ENCODE measurements at places on chromosomes 7 and 10.

- DNase-seq = peak; percentile 25
Measured at GRCh38 chr7:12685550-12685949, 1.9 kb upstream of the ARL4A start.

- no peak for DNase-seq
Measured at GRCh38 chr10:86387178-86387794, 20.7 kb upstream of the GRID1 start.

DNA sequence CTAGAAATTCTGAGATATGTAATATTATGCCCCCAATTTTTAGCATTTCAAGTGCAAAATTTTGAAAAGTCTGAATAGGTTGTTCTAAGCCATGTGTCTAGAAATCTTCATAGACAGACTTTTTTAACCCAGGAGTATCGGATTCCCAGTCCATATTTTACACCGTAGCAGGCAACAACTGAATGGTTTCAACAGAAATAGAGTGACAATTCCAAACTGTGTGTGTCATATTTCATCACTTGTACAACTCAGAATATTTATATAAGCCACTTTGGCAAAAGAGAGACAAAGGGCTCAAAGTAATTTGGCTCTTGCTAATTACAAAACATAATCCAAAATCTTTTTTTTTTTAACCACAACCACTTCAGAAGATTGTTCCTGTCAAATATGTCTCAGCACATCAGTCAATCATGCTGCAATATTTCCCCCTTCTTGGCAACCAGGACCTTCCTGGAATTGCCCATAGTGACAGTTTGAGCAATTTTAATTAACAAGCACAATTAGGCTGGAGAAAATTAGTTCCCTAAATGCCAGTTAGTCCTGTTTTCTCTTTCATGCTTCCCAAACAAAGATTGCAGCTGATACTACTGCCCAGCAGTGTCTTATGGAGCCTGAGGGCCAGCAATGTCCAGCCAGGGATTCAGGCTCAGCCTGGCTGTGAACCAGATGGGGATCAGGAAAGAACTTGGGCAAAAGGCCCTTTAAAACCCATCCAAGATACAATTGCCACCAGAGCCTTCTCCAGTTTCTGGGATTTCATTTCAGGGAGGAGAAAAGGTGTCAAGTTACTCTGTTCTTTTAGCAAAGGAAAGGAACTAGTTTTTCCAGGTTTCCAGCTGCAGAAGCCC, 533.3 kb upstream of the GHITM start:
- DNase-seq = no peak

DNA sequence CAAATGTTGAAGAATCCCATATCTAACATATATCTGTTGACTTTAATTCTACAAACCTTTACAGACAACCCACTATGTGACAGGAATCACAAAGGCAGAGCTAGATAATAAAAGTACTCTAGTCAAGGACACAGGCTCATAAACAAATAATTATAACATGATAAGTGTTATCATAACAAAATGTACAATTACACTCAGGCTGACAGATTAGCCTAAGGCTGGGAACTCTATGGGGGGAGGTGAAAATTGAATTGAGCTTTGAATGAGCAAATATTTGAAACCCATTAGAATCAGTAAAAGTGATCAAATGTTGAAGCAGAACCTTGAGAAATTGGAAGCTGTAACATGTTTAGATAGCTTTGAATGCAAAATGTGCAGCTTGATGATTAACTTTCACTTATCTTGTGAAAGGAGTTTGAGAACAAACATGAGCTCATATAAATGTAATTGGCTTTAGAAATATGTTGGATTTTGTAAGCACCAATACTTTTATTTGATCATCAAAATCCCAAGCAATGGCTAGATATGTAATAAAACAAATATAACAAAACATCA, 970.2 kb downstream of the SORCS3 start:
- no peak for DNase-seq

- DNase-seq = no peak
Measured at GRCh38 chr10:106076496-106076895, 1088.0 kb downstream of the SORCS1 start.

GRCh38 chr10:78905015-78905956, 163.5 kb upstream of the ZMIZ1 start:
- DNase-seq = no peak

GRCh38 chr10:52066383-52066782, 247.7 kb upstream of the DKK1 start:
- DNase-seq = no peak

DNA sequence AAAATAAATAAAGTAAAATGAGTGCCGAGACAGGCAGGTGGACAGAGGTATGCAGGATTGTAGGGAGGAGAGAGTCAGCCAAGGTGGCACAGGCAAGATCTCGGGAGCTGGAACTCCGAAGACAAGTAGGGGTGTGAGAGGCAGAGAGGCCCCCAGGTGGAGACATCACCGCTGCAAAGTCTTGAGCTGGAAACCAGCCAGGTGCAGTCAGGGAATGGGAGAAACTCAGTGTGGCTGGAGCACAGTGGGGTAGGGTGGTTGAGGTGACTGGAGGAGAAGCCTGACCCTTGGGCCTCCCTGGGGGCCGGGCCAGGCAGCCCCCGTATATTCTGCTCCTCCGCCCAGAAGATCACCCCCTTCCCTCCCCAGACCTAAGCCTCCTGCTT, 4.2 kb downstream of the EPHB4 start:
- DNase-seq = no peak

DNA sequence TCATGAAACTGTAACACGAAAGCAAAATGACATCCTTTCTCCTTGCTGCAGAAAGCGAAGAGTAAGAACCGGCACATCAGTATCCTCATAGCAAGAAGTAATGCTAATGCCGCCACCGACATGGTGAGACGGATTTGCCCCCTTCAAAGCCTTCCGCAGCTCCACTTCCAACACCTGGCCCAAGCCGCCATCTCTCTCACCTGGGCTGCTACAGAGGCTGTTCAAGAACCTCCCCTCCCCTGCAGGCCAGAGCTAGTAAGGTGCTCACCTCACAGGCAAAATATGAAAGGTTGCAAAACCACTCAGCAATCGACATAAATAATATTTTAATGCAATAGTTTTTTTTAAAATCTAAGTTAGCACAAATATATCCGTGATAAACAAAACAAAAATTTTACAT, 123.9 kb upstream of the FRMD4A start:
- DNase-seq = no peak

DNA sequence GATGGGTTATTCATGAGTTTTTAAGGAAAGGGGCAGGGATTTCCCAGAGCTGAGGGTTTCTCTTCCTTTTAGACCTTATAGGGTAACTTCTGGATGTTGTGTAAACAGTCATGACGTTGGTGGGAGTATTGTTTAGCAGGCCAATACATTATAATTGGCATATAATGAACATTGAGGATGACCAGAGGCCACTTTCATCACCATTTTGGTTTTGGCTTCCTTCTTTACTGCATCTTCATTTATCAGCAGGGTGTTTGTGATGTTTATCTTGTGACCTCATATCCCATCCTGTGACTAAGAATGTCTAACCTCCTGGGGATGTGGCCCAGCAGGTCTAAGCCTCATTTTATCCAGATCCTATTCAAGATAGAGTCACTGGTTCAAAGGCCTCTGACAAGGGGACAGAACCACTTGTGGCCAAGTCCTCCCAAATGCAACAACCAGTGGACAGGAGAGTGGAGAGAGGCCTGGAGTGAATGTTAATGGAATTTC, 77.3 kb upstream of the RPA3 start:
- DNase-seq = no peak
